Suprapubic skin (tissue), 4 donors: ENCODE measurements at places on chromosomes 7 and 10. TPM values are rescaled to one million over a fixed set of nuclear protein-coding genes. Genes with fewer than 3 reads are reported as not detected.

Gene ASB15
- total RNA-seq, result not detected

Gene COL17A1
- 1,768 TPM for total RNA-seq

Gene LFNG
- total RNA-seq, result 123 TPM

- H3K27ac ChIP-seq, result no peak overlapping the region
- no peak overlapping the region for H3K4me3 ChIP-seq
- no peaks in the 10 kb centered on the region for H3K4me1 ChIP-seq
Measured at GRCh38 chr10:131818510-131819234, 82.1 kb upstream of the PPP2R2D start.

DNA sequence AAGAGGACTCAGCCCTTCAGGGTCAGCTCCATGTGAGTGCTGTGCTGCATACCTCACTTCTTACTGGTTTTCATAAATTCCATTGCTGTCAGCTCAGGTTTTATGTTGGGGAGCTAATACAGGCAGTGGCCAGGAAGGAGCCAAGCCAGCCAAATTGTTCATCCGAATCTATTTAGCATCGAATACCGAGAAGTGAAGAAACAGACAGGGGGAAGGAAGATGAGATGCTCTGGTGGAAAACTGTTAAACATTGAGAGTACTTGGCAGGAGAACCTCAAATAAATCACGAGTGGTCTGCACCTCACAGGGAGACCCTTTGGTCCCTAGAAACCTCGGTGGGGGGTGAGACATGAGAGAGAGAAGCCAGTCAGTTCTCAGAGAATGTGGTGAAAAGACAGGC lies 196.0 kb upstream of the TMEM72 start:
- H3K4me1 ChIP-seq, result no peaks in the 10 kb centered on the region
- H3K27ac ChIP-seq, result no peak overlapping the region
- H3K27me3 ChIP-seq, result no peaks in the 10 kb centered on the region

- H3K27ac ChIP-seq, result no peak overlapping the region
- DNase-seq, result no peak
- no peaks in the 10 kb centered on the region for H3K27me3 ChIP-seq
- no peaks in the 10 kb centered on the region for H3K36me3 ChIP-seq
- peaks cover 23% of the 10 kb centered on the region for H3K4me1 ChIP-seq
Measured at GRCh38 chr10:117363028-117363427, 12.2 kb downstream of the PDZD8 start.

- no peaks in the 10 kb centered on the region for H3K27me3 ChIP-seq
- H3K27ac ChIP-seq, result peak overlapping the region; percentile 78
- DNase-seq, result no peak
- H3K4me1 ChIP-seq, result peaks cover 57% of the 10 kb centered on the region
- H3K4me3 ChIP-seq, result no peak overlapping the region
Measured at GRCh38 chr10:17026686-17027485, 102.7 kb downstream of the CUBN start.

DNA sequence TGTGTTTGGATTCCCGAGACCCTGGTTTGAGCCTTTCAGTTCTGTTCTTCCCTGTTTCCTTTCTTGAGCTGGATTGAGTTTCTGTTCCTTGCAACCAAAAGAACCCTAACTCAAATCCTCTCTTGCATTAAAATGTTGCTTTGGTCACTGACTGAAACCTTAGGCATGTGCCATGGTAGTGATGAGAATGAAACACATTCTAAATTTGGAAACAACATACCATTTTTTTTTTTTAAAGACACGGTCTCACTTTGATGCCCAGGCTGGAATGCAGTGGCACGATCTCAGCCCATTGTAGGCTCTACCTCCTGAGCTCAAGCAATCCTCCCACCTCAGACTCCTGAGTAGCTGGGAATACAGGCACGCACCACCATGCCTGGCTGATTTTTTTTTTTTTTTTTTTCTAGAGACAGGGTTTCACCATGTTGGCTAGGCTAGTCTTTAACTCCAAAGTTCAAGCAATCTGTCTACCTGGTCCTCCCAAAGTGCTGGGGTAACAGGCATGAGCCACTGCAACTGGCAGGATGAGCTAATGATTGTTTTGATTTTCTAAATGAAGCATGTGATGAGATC lies 8.4 kb downstream of the THAP5 start:
- H3K36me3 ChIP-seq, result peaks cover 10% of the 10 kb centered on the region
- DNase-seq, result no peak
- H3K27ac ChIP-seq, result no peak overlapping the region

DNA sequence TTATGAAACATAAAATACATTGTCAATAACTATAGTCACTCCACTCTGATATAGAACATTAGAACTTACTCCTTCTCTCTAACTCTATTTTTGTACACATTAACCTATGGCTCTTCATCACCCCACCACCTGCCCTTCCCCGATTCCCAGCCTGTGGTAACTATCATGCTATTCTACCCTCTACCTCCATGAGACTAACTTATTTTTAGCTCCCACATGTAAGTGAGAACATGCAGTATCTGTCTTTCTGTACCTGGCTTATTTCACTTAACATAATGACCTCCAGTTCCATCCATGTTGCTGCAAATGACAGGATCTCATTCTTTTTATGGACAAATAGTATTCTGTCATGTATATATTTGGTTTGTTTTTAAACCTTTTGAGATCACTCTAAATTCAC lies 8.8 kb upstream of the NOD1 start:
- no peaks in the 10 kb centered on the region for H3K27me3 ChIP-seq
- H3K4me3 ChIP-seq, result no peak overlapping the region
- no peak overlapping the region for H3K27ac ChIP-seq
- H3K36me3 ChIP-seq, result no peaks in the 10 kb centered on the region
- no peaks in the 10 kb centered on the region for H3K4me1 ChIP-seq
